ENCODE measurements at places on chromosomes 6 and 20.

GRCh38 chr6:118668761-118669385 is 17.5 kb upstream of the CEP85L start:
- no peak for DNase-seq

DNA sequence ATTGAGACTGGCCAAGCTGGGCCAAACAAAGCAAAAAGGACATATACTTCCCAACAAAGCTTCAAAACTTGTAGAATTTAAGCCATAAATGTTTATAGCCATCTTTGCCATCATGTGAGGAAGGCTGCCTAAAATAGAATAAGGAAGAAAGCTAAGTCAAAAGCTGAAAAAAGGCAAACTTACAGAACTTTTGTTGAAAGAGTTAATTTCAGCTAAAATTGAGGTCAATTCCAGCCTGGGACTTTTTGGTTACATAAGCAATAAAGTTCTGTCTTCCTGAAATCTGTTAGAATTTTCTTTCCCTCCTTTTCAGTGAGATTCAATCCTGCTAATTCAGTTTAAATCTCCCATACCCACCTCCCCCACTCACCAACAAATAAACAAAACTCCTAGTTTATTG is 227.9 kb upstream of the MARCKS start:
- no peak for DNase-seq

GRCh38 chr20:50525681-50526080 is 15.5 kb downstream of the PTPN1 start:
- DNase-seq = no peak

DNA sequence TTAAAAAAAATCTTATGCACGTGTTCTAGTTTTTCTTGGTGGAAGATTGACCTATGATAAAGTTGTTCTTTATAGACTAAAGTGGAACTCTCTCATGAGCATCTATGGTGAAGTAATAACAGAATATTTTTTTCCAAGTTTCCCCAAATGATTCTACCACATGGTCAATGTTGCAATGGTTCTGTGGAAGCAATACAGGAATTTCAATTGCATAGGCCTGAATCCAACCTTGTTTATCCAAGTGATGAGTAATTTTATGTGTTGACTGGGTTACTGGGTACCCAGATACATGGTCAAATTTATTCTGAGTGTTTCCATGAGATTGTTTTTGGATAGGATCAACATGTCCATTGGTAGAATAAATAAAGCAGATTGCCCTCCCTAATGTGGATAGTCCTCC is 581.5 kb downstream of the MMUT start:
- no peak for DNase-seq

DNA sequence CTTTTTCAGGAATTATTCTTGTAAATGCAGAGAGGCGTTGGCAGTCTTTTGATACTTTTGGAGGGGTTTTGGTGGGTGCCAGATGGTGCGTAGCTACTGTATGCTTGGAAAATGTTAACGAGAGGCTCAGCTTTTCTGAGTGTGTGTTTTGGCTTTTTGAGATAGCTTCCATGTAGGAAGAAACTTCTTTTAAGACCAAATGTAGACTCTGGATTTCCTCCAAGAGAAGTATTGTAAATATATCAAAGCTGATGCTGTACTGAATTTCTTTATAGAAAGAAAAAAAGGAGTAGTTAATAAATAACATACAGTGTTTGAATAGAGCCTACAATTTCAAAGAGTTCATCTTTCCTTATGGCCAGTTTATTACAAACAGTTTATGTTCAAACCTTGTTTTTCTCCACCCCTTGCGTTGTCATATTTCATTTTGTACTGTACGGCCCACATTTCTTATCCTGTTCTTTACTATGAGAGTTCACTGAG is 16.7 kb downstream of the TIAM2 start:
- no peak for DNase-seq

DNA sequence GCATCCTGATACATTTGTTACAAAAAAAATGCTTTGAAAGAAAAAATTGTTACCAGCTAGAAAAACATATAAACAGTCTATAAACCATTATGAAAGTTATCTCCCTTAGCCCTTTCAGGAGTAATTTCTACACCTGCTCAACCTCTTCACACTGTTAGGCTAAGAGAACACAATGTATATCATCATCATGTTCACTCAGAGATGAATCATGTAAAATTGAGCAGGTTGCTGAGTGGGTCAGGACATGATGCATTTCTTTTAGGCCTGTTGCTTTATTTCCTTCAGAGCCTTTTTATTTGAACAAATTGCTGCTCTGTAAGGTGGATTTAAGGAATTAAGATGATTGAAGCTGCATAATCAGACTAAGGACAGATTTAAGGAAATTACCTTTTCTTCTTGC is 531.3 kb upstream of the MAN1A1 start:
- no peak for DNase-seq

DNA sequence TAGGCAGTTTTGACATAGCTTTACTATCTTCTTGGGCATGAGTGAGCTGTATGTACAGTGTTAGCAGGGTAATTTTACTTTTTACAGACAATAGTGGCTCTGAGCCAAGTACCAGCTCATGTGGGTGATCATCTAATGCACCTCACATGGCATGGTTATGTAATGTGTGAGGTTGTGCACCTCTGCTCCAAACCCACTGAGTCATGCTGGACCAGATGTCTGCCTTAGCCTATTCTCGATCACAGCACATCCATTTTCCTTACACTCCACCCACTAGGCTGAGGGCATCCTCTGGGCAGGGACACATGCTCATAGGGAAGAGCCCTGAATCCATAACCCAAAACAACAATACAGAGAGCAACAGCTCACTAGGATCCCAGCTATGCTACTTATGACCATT is 71.6 kb upstream of the FBXL4 start:
- no peak for DNase-seq

DNA sequence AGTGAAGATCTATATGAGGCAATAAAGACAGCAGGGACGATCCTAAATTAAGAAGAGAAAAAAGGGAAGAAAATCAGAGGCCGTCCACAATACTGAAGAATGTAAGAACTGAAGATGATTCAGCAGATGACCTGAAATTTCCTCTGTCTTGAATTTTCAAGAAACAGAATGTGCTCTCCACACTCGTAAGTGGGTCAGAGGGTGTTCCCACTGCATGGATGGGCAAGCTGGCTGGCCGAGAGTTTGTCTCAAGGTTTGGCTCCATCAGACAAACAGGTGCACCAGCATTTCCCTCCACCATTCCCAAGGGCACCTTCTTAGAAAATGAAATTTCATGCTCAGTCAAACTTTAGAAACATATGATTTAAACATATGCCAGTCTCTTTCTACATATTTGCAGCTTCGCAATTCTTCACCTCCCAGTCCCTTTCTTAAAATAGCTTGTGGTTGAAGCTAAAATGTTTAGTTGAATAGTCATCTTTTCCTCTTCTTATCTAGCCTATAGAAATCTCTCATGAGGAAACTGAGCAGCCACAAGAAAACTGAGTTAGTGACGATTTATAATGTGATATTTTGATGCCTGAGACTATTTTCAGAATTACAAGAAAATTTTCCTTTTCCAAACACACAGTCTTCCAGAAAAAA is 576.4 kb downstream of the PRKN start:
- no peak for DNase-seq

DNA sequence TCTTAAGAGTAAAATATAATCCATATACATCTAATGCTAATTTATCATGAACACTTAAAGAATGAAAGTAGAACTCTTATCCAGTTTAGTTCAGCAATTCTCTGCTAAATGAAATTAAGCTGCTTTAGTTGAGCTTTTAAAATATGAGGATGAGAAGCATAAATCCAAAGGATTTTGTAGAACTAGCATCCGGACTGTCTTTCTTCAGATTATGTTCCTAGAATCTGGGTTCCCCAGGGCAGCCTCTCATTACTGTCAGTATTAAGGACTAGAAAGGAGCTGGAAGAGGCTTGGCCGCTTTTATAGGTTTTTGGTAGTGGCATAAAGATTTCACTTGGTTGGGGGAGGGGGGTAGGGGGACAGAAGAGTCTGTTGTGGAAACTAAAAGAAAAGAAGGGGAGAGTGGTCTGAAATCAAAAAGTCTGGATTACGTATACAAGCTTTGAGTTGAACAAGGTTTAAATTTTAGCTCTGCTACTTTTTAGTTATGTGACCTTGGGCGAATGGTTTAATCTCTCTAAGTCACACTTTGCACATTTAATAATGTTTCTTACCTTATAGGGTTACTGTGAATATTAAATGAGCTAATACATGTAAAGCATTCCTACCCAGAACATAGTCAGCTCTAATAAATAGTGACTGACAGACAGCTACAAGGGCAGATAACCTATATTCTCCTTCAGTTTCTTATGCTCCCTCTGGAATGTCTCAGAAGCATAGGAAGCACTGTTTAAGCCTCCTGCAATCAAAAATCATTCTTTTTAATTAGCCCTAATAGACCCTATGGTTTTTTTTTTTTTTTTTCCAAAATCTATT is 3.7 kb downstream of the SGK1 start:
- DNase-seq = no peak

GRCh38 chr6:146265056-146265455 is 236.2 kb downstream of the GRM1 start:
- no peak for DNase-seq

DNA sequence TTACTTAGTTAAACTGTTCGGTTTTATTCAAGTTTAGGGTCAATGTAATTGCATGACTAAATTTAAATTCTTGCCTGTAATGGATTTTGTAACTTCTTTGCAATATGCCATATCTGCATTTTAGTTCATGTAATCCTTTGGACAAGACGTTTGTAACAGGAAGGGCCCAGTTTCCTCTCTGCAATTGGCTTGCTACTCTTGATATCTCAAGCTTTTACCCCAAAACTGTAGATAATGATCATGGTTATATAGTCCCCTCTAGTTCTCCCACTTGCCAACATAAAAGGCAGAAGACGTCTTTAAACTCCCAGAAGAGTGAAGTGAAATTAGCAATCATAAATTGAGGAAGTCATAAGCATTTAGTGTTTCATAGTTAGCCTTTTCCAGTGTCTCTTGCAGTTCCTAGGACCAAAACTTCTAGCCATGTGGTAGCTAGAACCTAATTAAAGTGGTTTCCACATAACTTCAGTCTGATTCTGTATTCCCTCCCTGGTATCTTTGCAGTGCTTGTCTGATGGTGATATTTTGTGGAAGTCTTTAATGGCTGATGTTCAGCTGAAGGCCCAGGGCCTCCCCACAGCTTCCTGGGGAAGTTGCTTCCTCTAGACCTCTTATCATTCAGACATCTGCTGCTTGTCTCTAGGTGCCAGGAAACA is 117.8 kb upstream of the SUPT3H start:
- peak; percentile 54 for DNase-seq

DNA sequence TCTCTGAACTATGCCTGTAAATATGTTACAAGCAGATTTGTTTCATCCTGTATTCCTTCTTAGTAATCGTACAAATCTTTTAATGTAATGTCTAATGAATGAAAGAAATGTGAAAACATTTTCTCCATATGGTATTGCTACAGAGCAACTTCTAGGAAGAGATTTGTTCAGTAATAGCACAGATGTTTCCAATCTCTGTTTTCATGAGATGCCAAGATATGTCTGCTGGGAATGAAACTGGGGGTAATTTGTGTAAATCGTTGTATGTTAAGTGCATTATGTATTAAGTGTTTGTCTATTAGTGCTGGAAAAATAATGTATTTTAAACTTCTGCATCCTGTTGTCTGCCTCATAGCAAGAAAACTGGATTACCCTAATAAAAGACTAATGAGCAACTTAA is 722.2 kb upstream of the EYS start:
- DNase-seq = no peak

DNA sequence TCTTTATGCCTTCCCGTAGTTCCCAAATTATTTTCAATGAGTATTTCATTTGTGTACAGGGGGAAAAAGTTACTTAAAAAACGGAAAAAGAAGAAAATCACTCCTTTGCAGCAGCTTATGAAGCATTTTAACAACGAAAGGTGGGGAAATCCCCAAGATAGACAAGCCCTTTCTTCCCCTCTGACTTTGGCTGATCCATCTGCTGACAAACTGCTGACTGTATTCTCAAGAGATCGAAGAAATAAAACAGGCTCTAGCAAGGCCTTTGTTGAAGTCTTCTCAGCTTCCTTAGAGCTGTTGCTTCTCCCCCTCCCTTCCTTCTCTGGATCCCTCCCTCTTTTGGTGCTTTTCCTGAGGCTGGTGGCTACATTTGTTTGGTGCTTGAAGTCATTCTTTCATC is 325.2 kb downstream of the NRN1 start:
- no peak for DNase-seq

DNA sequence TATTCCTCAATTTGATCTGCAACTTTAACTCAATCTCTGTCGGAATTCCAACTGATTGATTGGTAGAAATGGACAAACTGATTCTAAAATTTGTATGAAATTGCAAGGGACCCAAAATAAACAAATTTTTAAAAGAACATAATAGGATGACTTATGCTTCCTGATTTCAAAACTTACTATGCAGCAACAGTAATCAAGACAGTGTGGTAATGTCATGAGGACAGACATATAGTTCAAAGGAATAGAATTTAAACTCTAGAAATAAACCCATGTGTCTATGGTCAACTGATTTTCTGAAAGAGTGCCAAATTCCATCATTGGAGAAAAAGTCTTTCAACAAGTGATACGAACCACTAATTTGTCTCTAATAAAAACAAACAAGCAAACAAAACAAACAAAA is 1320.1 kb upstream of the GJE1 start:
- no peak for DNase-seq
